ENCODE measurements at places on chromosomes 5 and 9.

GRCh38 chr9:13615660-13616490 is 336.4 kb upstream of the MPDZ start:
- no peak for DNase-seq

DNA sequence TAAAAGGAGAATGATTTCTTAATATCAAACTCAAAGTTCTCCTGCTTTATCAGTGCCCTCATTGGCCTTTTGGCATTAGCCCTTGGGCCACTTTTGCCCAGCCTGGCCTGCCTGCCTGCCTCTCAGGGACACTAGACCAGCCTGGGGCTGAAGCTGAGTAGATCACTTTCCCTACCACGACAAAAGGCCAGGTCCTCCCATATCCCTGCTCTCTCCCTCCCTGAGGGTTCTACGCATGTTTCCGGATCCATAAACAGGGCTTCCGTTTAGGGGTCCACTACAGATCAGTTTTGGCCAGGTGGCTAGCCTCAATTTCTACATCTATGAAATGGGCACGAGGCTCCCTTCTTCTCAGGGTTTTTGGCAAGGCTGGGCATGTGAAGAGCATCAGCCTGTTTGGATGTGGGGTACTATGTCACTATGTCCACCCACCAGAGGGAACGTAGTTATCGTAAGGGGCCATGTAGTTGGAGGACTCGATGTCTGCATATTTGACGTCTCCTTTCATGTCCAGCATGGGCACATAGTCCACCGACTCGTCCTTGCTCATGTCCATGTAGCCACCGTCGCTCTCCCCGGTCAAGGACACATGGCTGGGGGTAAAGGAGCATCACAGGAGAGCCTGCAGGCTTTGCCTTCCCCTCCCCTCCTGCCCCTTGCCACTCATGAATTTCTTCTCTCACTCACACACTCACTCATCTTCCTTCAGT is 34.0 kb downstream of the PDGFRB start:
- DNase-seq: no peak

GRCh38 chr9:12060811-12061210 is 632.4 kb upstream of the TYRP1 start:
- no peak for DNase-seq

- DNase-seq: no peak
Observed at GRCh38 chr5:42015681-42016080, 90.6 kb downstream of the FBXO4 start.

DNA sequence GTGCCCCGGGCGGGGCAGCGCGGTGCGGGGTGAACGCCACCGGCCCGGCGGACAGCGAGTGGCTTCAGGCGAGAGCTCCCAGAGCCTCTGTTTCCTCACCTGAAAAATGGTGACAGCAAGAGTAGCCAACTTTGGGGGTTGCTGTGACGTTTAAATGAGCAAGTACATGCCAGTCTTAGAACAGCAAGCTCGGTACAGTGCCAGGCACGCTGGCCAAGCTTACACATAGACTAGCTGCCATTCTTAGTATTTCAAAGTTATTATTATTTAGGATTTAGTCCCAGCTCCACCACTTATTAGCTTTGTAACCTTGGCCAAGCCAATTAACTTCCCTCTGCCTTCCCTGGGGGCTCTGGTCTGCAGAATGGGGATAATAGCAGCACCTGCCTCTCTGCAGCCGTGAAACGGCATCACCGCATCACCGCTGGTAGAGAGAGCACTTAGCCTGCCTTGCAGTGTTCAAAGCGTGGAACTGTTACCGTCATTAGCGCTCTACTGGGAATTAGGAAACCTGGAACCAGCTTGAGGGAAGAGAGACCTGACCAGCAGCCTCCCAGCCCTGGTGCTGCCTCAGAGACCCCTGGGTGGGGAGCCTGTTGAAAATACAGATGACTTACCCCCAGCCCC is at the start of gene C9orf50:
C9orf50 (minus strand) TSS at position 433 of the 627 bp plus-strand sequence. CDS start 527 bp downstream, outside the sequence.
- DNase-seq: no peak

- no peak for DNase-seq
Observed at GRCh38 chr5:7375457-7375856, 20.5 kb upstream of the ADCY2 start.

DNA sequence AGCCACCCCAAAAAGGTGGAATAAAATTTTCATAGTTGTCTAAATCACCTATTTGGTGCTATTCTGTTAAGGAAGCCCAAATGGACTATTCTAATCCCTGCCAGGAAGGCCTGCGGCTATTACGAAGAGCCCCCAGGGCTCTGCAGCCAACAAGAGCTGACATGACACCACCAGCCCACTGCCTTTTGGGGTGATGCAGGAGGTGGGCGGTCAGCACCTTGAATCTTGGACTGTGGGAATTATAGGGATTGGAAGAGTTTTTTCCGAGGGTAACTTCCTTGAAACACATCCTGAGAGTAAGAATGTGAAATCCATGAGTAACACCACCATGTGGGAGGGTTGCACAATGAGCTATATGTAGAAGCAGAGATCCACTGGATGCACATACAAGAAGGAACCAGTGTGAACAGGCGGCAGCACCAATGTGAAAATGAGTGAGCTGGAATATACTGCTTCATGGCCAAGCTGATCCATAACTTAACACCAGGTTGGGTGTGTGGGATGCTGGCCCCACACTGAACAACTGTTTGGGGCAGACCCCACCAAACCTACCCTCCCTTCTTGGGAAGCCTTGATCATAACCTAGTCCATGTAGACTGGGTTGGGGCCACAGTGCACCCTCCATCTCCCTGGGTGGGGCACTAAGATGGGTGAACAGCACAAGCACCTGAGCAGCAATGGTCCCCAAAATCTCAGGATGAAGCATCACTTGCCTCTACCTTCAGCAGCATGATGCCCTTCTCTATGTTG is 239.0 kb downstream of the FSTL4 start:
- DNase-seq: no peak

- DNase-seq: no peak
Observed at GRCh38 chr5:98839469-98840383, 66.3 kb downstream of the RGMB start.

Data from NCI-H446 (cell line).